ENCODE measurements at places on chromosomes 1 and 21.

DNA sequence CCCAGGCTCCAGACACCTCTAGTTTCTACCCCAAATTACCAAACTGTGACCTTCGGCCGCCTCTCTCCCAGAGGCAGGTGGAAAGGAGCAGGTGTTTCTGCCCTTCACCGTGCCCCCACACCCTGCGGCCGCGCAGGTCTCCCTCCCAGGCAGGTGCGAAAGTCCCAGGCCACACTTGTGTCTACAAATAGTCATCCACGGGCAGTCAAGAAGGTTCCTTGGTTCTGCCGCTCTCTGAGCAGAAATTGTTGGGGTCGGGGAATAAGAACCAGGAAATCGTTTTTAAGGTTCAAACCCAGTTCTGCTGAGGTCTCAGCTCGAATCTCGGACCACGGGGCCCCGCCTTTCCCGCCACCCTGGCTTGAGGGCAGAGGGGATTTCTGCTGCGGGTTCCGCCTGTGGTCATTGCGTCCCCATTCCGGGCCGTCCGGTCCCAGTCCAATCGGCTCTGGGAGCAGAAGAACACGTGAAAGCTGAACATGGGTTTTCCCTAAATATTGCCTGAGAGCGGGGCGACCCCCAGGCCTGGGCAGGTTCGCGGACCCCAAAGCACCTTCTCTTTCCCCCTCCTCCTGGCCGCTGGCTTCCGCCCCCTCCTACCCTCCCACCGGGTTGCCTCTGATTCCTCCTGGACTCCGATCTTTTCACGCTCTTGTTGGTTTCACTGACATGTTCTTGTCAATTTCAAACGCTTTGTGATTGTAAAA, 1.2 kb upstream of the ATF3 start:
- peak; percentile 66 for DNase-seq

DNA sequence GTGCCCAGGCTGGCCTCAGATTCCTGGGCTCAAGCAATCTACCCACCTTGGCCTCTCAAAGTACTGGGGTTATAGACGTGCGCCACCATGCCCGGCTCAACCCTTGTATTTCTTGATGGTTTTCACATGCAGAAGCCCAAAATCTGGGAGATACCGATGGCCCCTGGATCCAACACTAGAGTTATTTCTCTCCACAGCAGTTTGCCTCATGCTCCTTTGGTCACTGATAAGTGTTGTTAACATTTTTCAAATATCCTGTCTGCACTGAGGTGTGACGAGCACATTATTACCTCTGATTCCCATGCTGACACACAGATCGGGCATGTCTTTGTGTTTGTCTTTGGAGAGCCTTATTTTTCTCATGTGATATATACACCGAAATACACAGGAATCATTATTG, 107.0 kb downstream of the KIF26B start:
- DNase-seq: no peak

DNA sequence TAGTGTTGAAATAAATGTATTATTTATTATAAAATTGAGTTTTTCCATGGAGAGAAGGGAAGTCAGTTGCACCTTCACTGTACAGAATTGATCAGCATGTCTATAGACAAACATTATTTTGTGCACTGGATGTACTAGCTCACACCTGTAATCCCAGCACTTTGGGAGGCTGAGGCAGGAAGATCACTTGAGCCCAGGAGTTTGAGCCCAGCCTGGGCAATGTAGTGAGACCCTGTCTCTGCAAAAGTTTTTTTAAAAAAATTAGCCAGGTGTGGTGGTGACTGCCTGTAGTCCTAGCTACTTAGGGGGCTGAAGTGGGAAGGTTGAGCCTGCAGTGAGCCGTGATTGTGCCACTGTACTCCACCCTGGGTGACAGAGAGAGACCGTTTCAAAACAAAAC, 87.7 kb downstream of the MAST2 start:
- DNase-seq: no peak

GRCh38 chr1:26579681-26580111, 50.1 kb downstream of the RPS6KA1 start:
- DNase-seq: no peak

GRCh38 chr1:186799689-186800054, 29.1 kb upstream of the PLA2G4A start:
- DNase-seq: no peak

DNA sequence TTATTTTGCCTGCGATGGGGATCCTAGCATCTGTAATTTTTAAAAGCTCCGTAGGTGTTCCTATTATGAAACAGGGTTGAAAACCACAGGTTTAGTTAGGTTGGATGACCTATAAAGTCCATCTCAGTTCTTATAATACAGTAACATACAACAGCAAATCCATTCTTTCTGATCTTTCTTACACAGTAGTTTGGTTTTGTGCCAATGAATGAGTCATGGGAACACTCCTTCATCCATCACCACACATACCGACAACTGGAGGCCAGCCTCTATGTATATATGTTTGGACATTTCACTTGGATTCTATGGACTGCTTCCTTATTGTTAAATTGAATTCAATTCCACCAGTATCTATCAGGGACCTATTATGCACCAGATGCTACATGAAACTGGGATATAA, 118.4 kb upstream of the L1TD1 start:
- peak; percentile 63 for DNase-seq

- DNase-seq: no peak
Observed at GRCh38 chr1:121519042-121519755, 334.4 kb downstream of the SRGAP2C start.

DNA sequence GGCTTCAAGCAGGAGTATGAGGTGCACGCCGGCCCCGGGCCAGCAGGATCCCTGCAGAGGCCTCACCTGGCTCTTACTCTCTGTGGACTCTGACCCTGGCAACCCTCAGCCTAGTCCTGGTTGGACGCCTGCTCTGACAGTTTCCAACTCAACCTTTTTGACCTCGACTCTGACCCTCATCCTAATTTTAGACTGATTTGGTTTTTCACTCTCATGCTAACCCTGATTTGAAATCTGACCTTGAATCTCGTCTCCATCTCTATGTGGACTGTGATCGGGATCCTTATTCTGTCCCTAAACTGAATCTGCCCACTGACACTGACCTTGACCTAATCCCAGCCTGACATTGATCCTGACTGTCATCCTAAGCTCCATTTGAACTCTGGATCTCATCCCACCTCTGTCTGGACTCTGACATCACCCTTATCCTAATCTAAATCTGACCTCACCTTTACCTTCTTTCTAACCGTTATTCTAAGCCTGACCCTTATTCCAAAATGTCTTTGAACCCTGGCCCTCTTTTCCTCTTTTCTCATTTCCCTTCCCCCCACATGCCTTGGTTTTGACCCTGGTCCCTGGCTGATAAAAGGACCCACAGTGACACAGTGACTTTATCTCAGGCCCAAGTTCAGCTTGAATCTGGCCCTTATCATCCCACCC, 67.8 kb downstream of the PTPRU start:
- DNase-seq: no peak

- no peak for DNase-seq
Observed at GRCh38 chr1:58927722-58928085, 143.9 kb upstream of the JUN start.

GRCh38 chr21:42265231-42265812, 46.4 kb downstream of the ABCG1 start:
- peak; percentile 20 for DNase-seq

GRCh38 chr1:243452092-243452491, 196.3 kb downstream of the SDCCAG8 start:
- no peak for DNase-seq

DNA sequence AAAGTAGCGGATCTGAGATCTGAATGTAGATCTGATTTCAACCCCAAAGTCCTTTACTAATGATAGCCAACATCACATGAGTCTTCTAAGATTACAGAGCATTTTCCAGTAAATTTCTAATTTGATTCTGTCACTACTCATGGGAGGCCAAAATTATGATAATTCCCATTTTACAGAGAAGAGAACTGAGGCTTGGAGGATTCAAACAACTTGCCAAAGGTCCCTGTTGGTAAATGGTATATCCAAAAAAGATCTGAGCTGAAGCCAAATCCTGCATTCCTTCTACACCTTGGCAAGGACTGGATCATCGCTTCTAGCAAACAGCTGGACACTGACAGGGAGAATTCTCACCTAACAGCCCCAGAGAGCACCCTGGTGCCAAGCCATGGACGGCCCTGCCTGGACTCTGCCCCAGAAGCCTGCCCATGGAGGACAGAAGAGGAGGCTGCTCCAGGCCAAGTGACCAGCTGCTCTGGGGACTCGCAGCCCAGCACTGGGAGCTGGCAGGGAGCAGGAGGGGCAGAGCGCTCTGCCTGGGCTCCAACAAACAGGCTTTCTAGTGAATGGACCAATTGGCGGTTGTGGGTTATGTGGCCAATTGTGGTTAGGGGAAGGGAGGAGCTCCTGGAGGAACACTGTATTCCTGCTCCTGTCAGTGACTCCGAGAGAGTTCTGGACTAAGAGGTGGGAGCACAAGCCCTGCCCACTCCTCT, 6.4 kb upstream of the CSF1 start:
- DNase-seq: no peak

GRCh38 chr1:184649451-184649888, 105.2 kb downstream of the EDEM3 start:
- no peak for DNase-seq

- DNase-seq: no peak
Observed at GRCh38 chr1:221911714-221912113, 169.8 kb upstream of the DUSP10 start.

GRCh38 chr1:33723251-33723650, 140.6 kb upstream of the HMGB4 start:
- no peak for DNase-seq

DNA sequence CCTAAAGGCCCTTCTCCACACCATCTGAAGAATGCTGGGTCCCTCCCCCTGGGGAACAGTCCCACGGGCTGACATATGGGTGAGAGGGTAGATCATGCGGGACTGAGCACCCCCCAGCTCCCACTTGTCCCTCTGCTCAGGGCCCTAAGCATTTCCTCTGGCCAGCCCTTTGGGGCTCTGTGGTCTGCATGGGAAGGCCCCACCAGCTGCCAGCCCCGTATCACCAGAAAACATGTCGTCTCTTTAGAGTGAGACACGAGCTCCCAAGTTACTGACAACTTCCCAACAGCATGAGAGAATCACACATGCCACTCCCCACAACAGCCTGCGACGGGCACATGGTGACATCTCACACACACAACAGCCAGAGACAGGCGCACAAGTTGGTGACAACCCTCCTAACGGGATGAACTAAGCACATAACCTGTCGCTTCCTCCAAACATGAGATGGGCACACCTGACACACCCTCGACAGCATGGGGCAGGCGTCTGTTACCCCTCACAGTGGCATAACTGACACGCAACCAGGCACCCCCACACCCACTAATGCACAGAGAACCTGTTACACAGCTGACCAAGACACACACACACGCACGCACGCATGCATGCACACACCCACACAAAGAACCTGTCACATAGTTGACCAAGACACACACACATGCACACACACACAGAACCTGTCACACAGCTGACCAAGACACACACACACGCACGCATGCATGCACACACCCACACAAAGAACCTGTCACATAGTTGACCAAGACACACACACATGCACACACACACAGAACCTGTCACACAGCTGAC, 41.2 kb downstream of the AHDC1 start:
- no peak for DNase-seq

GRCh38 chr1:63723602-63724001, 50.2 kb upstream of the ROR1 start:
- no peak for DNase-seq

DNA sequence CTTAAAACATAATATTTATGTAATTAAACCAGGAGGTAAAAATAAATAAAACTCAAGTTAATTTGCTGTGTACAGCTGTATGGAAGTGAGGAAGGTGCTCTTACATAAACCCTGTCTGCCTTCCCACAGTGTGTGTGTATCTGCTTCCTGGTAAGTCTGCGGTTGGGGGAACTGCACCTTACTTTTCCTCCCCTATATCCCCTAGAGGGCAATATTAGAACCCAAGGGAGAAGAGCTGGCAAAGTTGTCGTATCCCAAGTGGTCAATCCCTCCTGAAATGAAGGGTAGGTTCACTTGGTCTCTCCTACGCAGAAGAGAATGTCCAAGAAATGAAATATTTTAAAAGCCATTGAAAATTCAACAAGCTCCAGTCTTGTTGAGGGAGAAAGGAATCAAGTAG, 17.8 kb upstream of the JAK1 start:
- no peak for DNase-seq

- peak; percentile 14 for DNase-seq
Observed at GRCh38 chr1:12473596-12474362, 144.2 kb downstream of the DHRS3 start.

DNA sequence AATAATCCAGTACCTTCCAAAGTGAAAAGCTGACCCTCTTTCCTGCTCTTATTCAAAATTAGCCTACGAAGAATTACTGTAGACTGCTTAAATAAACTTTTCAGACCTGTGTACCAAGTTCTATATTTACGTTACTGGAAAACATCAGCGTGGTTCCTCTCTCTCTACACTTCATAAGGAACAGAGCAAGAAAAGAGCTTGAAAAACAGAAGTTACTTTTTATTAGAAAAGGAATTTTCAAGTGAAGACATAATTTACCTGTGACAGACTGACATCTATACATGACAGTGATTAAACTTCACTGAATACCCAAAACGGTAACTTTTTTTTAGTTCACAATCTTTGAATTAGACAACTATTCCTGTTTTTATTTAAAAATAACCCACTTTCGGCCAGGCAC, 2.7 kb downstream of the ENAH start:
- DNase-seq: no peak

- DNase-seq: peak; percentile 58
Observed at GRCh38 chr1:184289825-184290550, 96.8 kb upstream of the C1orf21 start.

DNA sequence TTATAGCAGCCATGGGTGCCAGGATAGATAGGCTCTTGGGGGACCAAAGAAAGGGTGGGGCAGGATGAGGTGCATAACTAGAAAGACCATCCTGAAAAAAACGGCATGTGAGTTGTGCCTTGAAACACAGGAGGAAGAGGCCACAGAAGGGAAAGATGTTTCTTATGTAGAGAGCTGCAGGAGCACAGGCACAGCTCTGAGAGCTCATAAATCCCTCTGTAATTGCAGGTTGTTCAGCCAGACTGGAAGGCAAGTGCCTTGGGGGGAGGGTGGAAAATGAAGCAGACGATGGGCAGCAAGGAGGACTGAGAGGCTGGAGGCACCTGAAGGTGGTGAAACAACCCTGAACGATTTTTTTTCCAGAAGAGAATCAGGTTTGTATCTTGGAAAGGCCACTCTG, 170.7 kb downstream of the NR5A2 start:
- DNase-seq: no peak

DNA sequence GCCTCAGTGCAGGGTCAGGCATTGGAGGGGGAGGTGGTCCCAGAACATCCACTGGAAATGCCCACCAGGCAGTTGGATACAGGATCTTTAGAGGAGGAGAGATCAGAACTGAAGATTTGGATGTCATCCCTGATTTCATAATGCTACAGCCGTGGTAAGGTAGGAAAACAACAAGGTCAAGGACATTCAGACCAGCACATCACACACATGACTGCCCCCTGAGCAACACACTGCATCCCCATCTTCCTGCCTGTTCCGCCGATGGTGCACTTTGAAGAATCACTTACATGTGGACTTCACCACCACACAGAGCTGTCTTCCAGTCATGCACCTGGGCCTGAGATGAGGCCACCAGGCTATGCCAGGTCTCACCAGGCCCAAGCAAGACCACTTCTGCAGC, 16.7 kb downstream of the KIAA1614 start:
- DNase-seq: no peak
